ENCODE measurements at places on chromosomes 7 and 10.

DNA sequence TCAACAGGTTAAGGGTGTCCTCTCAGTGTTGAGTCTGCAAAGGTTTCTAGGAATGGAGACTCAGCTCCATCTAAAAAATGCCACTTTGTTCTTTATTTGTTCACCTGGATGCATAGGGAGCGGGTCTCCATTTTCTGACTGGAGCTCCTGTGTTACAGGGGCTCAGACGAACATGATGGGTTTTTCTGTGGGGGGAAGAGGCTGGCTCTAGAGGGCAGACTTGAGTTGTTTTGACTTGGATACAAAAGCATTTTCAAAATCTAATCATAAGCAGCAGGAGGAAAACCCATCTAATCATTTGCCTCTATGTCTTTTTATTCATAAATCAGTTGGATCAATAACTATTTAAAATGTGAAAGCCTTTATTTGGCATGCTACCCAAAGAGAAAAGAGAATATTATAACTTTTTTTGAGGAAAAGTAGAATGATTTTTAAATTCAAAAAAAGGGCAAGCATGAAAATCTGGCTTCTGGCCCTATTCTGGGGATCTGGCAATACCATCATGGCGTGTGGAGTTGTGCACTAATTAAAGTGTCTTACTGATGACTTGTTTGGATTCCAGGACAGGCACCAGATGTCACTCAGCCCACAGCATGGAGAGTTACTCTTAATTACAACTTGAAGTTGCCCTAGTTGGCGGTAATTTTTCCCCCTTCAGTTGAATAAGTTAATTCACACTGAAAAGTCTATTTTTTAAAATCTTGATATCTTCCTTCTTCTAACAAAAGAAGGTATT, 594.9 kb downstream of the REEP3 start:
- no peak for DNase-seq

GRCh38 chr7:1104516-1105179, 16.7 kb downstream of the GPER1 start:
- DNase-seq = no peak

DNA sequence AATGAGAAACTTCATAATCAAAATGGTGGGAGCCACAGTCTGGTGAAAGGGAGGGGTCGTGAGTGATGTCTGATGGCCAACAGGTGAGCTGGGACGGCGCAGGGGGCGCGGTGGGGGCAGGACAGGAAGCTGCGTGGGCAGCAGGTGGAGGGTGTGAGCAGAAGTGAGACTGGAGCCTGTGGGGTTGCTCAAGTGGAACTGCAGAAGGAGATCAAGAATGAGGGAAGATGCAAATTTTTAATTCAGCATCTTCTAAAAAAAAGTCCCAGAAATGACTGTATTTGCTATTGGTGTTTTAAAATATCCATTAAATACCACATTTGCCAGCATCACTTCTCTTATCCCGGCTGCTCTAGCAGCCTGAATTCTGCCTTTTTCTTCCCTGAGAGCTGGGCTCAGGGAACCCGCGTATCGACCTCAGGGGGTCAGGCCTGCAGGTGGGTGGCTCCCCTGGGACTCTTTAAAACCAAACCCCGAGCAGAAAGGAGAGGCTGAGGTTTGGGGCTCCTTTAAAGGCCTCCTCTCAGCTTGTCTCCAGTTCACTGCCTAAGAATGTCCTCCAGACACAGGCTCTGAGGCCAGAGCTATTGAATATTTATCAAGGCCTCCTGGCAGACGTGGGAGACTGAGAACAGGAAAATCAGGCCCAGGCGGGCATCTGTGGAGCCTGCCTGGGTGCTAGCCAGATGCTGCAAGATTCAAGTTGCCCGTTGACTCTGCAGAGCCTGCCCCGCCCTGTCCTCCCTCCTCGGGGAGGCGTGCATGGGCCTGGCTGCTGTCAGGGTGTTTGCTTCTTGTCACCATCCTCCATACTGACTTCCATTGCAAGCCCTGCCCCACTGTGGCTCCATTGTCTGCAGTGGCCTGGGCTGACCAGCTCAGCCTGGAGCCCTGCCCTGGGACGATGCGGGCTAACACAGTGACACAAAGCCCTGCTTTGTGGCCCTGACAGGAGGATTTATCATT, 53.9 kb downstream of the SYPL1 start:
- peak; percentile 81 for DNase-seq

DNA sequence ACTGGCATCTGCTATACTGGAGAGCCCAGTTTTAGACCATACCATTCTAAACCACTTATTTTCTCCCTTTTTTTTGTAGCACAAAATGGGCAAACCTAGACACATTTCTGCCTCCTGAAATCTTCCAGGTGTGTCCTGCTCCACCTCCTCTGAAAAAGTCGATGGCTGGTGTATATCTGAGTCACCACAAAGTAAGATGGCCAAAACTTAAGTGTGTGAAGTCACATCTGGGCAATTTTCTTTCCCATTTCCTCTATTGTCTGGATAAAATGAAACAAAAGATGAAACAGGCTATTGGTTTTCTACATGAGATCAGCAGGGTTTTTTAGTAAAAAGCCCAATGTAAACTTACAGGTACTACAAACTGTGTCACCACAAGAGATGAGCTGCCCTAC, 65.5 kb downstream of the OSBPL3 start:
- DNase-seq = no peak

All from lower lobe of right lung (tissue), 2 donors.